ENCODE measurements at places on chromosomes 6 and 20.

- no peak for DNase-seq
Observed at GRCh38 chr20:23702021-23702420, 13.2 kb upstream of the CST4 start.

DNA sequence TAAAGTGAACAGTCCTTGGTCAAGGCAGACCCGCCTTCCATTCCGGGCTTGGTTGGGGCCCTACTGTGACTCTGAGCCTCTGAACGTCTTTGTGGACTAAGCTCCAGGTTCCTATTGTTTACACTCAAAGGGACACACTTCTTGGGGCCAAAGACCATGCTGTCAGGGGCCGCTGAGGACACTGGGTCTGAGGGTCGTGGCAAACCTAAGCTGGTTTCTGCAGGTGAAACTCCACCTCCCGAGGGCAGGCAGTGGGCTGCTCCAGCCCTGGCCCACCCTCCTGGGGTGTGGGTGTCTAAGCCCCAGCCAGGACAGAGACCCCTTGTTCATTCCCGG, 43.1 kb downstream of the DSTN start:
- DNase-seq, result no peak

GRCh38 chr6:130913120-130913519, 85.9 kb downstream of the SMLR1 start:
- no peak for DNase-seq

DNA sequence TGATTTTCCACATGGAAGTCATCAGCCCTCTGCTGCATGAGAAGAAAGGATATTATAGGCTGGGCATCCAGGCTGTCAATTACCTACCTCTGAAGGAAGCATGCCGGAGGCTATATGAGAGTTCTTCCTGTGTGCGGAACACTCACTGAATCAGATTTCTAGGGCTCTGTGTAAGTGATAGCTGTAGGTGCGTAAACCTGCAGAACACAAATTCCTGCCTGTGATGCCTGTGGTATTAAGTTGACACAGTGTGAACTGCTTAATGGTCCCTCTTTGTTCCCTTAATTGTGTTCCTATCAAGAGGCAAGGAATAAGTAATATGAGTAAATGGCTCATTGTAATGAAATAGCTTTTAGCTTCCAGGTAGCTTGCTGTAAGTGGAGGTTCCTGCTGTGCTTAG, 103.3 kb downstream of the ANKS1A start:
- DNase-seq, result peak; percentile 9

DNA sequence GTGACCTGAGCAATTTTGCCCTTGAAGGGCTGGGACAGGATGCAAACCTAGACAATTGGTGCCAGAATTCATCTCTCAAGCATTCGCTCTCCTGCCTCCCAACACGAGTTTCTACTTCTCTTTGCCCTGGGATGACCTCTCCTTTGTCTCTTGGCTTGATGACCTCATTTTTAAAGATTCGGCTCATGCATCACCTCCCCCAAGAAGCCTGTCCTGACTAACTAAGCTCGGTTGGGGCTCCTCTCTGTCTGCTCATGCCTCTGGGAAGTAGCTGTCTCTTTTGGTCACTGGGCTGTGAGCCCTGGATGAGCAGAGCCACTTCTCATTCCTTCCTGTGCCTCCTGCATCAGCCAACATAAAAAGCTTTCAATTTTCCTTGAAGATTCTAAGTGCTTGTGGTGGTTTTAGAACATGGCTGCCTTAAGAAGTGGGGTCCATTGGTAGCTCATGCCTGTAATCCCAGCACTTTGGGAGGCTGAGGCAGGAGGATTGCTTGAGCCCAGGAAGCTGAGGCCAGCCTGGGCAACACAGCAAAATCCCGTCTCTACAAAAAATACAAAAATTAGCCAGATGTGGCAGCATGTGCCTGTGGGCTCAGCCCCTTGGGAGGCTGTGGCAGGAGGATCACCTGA, 11.1 kb upstream of the TCF15 start:
- no peak for DNase-seq

- no peak for DNase-seq
Observed at GRCh38 chr20:54174457-54175175, 830 bp upstream of the CYP24A1 start.

DNA sequence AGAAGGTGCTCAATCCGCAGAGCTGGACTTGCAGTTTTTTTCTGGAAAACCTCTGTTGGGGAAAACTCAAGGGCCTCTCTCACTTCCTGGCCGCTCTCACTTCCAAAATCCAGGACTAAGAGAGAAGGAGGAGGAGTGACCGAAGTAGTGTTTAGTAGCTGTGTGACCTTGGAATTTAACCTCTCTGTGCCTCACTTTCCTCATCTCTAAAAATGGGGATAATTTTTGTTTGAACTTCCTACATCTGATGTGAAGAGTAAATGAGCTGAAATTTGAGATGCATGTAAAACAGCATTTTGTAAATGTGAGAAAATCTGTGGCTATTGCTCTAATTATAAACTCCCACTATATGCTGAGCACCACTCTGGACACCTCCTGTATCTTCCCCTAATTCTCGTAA, 5.1 kb downstream of the SLC13A3 start:
- DNase-seq, result no peak

GRCh38 chr6:69289689-69290495, 506.9 kb downstream of the LMBRD1 start:
- DNase-seq, result no peak

DNA sequence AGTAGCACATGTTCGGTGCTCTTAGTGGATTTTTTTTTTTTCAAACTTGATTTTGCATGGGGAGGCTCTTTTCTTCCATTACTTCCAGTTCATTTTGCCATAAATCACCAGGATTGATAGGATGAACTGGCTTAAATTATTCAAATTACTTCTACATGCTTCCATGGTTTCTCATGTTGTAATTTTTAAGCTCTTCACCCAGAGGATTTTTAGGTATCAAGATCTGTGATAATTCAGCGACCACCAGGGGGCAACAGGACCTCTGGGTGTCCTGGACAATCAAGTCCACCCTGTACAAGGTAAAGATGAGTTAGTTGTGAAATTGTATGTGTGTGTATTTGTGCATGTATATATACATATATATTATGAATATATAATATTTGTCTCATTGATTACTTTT, 4.2 kb upstream of the EPHA7 start:
- peak; percentile 54 for DNase-seq

- no peak for DNase-seq
Observed at GRCh38 chr6:106534564-106534982, 94.7 kb downstream of the RTN4IP1 start.

DNA sequence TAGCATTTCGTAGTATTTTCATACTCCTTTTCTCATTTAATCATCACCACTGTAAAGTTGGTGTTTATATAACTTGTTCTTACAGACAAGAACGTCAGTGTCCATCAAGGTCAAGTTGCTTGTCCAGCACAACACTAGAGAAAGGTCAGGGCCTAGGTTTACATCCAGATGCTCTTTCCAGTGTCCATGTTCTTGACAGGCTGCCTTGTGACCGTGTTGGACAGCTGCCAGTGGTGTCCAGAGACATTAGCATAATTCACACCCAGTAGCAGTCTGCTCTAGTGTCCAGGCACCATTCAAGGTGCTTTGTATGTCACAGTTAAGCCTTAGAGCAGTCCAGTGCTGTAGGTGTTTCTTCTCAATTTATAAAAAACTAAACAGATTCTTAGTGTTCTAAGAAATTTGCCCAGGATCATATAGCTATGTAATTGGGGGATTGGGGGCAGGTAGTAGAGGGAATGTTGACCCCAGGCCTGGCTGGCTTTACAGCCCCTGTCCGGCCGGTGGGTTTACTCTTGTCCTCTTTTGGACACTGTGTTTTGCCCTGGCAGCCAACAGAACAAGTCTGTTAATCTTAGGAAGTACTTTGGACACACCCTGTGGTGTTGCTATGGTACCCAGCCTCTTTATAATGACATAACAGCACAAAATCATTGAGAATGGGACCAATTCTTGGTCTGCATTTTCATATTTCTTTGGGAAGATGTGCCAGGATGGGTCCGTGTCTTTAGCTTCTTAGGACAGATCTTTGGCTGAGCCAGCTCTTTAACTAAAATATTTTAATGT, 8.0 kb downstream of the STK35 start:
- no peak for DNase-seq

DNA sequence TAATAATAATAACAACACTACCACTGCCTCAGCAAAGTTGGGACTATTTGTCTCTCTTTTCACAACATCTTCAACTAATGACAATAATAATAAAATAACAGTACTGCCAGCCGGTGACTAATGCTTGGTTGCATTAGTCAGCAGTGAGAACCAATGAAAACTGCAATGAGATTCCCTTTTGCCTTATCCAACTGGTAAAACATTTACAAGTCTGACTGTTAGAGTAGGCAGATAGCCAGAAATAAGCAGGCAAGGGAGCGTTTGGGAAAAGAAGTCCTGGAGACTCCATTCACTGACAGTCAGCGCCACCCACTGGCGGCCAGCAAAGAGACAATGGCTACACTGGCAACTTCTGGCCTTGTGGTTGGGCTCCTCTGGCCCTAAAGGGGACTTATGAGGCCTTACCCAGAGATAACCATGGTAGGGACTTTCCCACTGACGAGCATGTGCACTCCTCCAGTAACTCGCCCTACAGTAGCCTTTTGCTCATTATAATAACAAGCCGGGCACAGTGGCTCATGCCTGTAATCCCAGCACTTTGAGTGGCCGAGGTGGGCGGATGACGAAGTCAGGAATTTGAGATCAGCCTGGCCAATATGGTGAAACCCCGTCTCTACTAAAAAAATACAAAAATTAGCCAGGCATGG, 3.4 kb upstream of the NSFL1C start:
- DNase-seq, result peak; percentile 73

DNA sequence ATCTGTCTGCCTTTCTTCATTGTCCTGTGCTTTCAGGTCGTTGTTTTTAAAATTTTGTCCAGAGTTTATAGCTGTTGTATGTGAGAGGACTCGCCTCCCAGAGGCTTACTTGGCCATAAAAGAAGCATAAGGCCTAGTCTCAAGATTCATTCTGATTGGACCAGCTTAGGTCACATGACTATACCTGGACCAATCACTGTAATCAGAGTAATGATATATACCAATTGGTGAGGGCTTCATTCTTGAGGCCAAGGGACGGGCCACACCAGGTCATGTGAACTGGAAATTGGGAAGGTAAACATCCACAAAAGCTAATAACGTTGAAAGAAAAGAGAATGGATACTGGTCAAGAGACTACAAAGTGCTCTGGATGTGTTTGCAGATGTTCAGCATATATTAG, 141.4 kb upstream of the SULF2 start:
- no peak for DNase-seq

DNA sequence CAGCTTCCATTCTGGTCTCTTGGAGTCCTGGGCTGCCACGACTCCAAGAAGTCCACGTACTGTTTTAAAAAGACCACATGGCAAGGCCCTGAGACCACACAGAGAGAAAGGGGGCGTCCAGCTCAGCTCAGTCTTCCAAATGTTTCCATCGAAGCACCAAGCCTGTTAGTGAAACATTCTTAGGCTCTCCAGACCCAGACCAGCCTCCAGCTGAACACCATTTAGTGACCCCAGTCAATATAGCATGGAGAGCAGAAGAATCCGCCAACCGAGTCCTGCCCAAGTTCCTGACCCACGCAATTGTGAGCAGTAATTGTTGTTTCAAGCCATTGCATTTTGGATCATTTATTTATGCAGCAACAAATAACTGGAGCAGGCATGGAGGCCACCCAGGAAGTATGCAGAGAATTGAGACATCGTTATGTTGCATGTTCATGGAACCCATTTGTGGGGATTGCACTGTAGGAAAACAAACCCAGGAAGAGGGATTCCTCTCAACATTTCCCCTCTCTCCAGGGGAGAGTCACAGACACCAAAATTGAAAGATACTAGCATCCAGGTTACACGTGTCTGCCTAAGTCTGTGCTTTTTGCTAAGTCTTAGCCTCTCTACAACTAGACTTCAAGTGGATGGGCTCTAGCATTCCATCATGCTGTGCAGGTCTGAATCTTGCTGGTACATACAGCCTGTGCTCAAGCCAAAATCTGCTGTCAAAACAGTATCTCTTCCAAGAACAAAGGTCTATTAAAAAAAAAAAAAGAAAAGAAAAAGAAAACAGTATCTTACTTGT, 42.7 kb downstream of the SNRNP48 start:
- DNase-seq, result no peak

GRCh38 chr20:57192311-57192710, 74.1 kb downstream of the BMP7 start:
- no peak for DNase-seq

- DNase-seq, result peak; percentile 72
Observed at GRCh38 chr6:157823528-157824370, 703 bp downstream of the SNX9 start.

- DNase-seq, result no peak
Observed at GRCh38 chr6:119653329-119653728, 303.8 kb upstream of the MAN1A1 start.

GRCh38 chr6:22323848-22324247, 27.0 kb upstream of the PRL start:
- no peak for DNase-seq

DNA sequence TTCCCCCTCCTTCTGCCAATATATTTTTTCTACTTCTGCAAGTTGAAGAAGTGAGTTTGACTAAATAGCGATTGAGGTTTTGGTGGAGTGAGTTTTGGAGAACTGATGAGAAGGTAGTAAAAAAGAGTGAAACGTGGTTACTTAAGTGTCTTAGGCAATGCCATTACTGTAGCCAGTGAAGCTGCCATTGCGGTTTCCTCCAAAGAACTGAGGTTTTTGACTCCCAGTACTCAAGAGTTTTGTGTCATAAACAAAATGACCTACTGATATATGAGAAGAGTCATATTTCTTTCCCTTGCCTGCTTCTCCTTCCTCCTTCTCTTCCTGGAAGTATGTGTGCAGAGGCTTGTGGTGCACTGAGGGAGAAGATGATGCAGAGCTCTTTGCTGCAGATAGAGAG, 554.5 kb upstream of the MAP3K7 start:
- DNase-seq, result no peak

- DNase-seq, result no peak
Observed at GRCh38 chr20:63292292-63292701, 689 bp upstream of the COL20A1 start.

DNA sequence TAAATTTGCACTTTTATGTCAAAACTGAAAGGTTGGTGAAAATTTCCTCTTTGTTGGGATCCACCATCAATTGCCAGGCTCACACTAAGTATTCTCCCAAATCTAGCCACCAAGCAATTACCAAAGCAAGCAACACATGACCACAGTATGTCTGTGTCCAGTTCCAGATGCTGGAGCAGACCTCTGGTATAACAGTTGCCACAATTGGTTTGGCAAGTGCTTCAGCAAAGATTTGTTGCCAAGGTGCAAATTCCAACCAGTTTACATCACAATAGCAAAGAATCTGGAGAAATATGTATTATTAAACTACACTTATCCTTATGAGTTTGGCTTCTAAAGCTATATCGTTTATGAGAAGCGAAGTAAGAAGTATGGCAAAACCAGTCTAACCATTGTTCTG, 6.4 kb downstream of the GTF2H5 start:
- DNase-seq, result no peak

- peak; percentile 22 for DNase-seq
Observed at GRCh38 chr6:7726416-7727085, 652 bp downstream of the BMP6 start.

- no peak for DNase-seq
Observed at GRCh38 chr6:167020206-167020605, 21.0 kb downstream of the CEP43 start.

DNA sequence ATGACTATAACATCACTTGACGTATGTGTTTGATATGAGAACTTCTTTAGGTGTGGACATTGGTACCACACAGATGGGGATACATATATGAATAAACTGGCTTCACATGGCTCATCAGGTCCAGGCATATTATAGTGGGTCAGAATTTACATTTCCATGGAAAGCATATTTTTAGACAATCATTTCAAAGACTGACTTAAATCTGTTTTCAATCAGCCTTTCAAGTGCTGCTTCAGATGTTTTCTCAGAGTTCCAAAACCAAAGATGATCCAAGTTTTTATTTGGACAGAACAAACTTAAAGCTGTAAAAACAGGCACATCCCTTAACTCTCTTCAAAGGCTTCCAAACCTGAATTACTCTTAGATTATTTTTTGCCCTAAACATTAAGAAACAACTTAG, 88.1 kb downstream of the PRSS35 start:
- DNase-seq, result no peak

Data from NCI-H2171 treated with DMSO at 0.1 percent for 48 hours (cell line).